ENCODE measurements at places on chromosomes 4 and X.

- peak; percentile 92 for DNase-seq
These were observed 83.8 kb upstream of the C1QTNF7 start for GRCh38 chr4:15344041-15344440.

DNA sequence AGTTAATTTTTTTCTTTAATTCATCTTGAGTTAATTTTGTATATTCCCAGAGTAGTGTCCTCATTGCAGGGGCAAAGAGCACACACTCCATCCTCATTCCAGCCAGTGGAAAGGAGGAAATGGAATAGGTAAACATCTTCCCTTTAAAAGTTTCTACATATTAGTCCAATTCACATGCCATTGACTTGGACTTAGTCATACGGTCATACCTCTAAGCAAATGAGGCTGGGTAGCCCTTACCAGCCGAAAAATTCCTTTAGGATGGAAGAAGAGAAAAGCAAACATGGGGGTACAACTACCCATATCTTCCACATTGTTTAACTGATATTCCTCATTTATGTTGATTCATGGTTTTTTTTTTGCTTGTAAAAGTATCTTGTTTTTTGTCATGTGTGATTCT lies 37.4 kb upstream of the NDP start:
- no peak for DNase-seq

- peak; percentile 42 for DNase-seq
These were observed 56.3 kb downstream of the ZAR1 start for GRCh38 chr4:48546336-48546735.

DNA sequence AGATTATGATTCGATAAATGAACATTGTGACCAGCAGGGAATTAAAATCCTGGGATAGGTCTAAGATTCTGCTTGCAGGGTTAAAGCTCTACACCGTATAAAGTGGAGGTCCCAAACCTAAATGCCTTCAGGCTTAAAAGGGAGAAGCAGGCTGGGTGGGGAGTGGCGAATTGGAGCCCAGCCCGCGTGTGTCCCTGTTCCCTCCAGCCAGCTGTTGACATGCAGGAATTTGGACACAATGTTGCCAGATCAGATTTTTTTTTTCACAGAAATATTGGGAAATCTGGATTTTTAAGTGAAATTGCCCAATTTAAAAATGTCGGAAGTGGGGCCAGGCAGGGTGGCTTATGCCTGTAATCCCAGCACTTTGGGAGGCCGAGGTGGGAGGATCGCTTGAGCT lies 60.5 kb downstream of the ELF4 start:
- DNase-seq = no peak

DNA sequence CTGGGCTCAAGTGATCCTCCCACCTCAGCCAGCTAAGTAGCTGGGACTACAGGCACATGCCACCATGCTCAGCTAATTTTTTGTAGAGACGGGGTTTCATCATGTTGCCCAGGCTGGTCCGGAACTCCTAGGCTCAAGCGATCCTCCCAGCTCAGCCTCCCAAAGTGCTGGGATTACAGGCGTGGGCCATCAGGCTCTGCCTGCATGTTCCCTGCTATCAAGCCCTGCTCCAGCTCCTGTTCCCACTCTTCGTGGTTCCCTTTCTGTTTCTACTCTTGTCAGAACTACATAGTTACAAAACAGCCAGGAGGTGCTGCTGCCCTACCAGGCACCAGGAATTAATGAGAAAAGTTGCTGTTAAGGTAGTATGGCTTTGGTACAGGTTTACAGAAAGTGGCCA lies 8.7 kb downstream of the TIMP1 start:
- DNase-seq = no peak

GRCh38 chr4:38193236-38193863 lies 233.2 kb downstream of the PTTG2 start:
- peak; percentile 46 for DNase-seq

GRCh38 chr4:161828061-161828460 lies 335.7 kb downstream of the FSTL5 start:
- no peak for DNase-seq

Data from amniotic epithelial cell (primary cell).